Suppressor macrophage treated with lipopolysaccharide for 1 hour (primary cell): ENCODE measurements at places on chromosomes 3 and 15.

DNA sequence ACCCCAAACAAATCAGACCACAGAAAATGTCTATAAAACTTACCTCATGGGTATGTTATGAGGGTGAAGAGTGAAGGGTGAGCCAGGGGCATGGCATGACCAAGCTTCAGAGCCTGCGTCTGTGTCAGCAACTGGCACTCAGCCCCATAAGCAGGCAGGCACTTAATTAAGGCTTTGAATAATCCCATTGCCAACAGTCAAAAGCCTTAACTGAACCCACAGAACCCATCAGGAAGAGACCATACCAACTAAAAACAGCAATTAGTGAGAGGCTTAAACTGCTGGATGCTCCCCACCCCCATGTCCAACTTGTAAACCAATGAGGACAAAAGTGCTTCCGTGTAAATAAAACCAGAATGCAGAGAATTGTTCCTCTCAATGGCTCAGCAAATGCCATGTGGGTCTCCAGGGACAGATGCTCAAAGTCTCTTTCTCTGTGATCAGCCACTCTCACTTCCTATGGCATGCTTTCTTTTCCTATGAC, 126.0 kb downstream of the MYLK start:
- DNase-seq: no peak

GRCh38 chr3:197953325-197953724, 3.3 kb downstream of the RPL35A start:
- DNase-seq: no peak

GRCh38 chr3:149038322-149038721, 47.0 kb downstream of the GYG1 start:
- no peak for DNase-seq

GRCh38 chr3:154074966-154075365, 46.2 kb upstream of the ARHGEF26 start:
- no peak for DNase-seq

DNA sequence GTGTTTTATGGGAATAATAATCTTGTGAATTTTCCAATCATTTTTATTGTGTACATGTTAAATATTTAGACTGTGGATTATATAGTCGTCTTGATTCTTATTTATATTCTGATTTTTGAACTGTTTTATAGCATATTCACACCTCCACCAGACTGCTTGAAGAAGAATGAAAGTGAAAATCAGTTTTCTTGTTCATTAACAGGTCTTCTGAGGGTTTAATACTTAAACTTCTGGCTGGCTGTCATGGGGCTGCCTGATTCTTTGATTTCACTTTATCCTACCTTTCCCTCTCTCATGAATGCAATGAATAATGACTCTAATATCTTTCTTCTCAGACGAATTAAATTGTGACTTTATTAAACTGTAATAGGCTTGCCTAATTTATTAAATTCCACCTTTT, 56.2 kb downstream of the ATP2C1 start:
- DNase-seq: no peak

DNA sequence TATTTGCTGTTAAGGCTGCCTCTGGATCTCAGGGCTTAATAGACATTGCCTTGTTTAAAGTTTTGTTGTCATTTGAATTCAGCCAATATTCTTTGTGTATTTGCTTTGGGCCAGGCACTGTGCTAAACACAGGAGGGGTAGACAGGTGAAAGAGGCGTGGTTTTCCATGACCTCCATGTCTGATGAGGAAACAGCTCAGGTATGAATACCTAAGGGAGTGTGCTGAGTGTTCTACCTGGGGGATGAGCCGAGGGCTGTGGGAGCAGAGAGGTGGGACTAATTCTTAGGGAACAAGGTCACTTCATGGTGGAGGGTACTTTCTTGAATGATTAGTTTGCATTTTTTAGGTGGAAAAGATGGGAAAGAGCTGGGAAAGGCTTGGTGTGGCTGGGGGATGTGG, 108.2 kb downstream of the THSD4 start:
- DNase-seq: no peak

DNA sequence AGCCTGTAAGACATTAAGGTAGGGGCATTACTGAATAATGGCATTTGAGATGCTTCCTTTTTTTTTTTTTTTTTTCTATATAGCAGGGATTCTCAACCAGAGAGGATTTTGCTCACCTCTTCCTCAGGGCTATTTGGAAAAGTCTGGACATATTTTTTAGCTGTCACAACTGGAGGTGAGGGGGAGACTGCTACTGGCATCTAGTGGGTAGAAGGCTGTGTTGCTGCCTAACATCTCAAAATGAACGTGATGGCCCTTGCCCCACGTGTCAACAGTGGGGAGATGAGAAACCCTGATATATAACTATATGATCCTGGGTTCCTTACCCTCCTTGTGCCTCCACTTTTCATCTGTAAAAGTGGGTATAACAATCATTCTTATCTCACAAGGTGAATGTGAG, 71.9 kb downstream of the CADPS start:
- DNase-seq: no peak

DNA sequence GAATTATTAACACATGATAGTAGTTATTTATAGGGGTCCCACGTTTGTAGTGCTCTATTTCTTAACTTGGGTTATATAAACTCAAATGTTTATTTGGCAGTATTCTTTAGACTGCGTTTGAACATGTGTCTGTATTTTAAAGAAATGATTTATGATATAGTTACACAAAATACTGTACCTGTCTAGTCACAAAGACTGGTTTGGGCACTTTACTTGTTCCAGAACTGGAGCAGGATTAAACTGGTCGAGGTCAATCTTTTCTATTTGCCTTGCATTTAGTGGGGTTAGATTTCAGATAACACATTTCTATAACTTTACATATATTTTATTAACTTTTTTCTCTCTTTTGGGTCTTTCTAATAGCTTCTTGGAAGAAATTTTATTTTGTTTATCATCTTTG, 39.5 kb downstream of the HACD3 start:
- DNase-seq: no peak

GRCh38 chr15:69648775-69649735, 196.4 kb downstream of the RPLP1 start:
- DNase-seq: no peak

DNA sequence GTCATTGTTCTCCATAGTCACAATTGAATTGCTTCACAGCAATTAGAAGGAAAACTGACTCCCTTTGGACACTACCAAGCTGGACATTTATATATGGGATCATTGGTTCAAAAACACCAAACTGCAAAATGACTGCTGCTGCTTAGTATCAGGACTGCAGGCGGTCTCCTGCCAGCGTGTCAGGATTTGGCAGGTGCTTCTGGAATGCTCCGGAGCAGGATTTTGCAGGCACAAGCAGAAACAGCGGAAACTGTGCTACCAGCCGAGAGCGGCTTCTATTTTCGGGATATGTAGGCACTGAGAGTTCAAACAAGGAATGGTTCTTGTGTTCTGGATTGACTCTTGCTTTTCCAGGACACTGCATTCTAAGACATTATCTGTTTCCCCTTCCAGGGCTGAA, 95.5 kb downstream of the SSR3 start:
- DNase-seq: no peak

DNA sequence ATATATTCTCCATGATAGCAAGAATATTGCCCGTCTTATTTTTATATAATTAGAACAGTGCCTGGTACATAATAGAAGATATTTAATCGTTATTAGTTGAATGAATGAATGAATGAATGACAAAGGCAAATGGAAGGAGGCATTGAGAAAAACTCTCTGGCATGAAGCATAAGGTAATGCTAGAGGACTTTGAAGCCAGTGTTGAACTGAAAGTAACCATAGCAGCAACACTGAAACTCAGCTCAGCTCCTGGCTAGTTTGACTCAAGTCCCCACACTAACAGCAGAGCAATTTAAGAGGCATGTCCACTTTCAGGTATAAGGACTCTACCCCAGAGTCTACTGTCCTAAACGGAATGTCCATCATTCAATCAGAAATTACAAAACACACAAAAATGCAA, 227.0 kb downstream of the CPNE4 start:
- DNase-seq: no peak

DNA sequence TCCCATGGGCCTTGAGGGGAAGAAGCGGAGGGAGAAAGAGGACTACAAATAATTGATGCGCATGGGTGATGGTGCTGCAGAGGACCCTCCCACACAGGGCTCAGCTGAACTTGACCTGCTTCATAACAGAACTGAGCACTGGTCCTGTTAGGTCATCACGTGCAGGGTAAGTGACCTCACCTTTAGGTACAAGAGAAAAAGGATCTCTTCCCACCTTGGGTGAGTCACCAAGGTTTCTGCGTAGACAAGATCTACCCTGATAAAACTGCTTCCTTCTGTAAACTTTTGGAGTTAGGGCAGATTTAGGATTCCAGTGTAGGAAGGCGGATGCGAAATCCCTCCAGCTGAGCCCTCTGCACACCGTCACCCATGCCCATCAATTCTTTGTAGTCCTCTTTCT, 67.1 kb downstream of the FEM1B start:
- no peak for DNase-seq

DNA sequence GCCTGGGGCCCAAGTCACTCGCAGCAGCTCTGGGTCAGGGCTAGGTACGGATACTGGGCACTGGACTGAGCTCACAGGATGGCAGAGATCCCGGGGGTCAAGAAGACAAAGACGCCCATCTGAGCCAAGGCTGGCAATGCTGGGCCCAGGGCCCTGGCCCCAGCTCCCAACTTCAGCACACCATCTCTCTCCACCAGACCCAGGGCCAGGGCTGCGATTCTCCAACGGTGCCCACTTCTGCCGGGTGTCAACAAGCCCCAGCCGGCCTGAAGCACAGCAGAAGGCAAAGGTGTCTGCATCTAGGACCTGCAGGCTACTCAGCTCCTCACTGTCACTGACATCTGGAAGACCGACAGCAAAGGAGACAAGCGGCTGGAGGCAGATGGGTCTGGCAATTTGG, 8.6 kb downstream of the WDR73 start:
- no peak for DNase-seq

DNA sequence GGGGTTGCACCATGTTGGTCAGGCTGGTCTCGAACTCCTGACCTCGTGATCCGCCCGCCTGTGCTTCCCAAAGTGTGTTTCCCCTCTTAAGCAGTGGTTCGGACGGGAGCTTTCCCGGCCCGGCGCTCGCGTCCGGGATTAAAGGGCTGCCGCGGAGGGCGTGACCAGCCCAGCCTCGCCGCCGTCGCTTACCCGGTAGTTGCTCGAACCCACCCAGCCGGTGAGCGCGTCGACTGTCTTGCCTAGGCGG, 513 bp downstream of the CLASP2 start:
- DNase-seq: peak; percentile 90

DNA sequence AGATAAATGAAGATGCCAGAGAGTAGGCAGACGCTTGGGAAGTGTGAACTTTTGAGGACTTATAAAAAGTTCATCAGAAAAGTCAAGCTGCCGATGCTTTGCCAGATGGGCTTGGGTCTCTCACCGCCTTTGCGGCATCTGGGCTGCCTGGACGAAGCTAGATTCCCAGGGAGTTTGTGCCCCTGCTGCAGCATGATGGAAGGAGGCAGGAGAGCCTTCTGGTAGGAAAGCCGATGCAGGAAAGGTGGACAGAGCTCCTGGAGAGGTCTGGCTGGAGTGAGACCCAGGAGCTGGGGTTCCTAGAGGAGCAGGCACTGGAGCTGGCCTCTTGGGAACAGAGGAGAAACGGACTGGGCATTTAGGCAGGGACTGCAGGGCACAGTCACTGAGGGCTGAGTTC, 51.9 kb upstream of the ATP2B2 start:
- no peak for DNase-seq

- DNase-seq: peak; percentile 61
These were observed 16.1 kb upstream of the SEMA4B start for GRCh38 chr15:90184786-90185704.

- no peak for DNase-seq
These were observed 112.7 kb downstream of the CHSY1 start for GRCh38 chr15:101138913-101139880.

DNA sequence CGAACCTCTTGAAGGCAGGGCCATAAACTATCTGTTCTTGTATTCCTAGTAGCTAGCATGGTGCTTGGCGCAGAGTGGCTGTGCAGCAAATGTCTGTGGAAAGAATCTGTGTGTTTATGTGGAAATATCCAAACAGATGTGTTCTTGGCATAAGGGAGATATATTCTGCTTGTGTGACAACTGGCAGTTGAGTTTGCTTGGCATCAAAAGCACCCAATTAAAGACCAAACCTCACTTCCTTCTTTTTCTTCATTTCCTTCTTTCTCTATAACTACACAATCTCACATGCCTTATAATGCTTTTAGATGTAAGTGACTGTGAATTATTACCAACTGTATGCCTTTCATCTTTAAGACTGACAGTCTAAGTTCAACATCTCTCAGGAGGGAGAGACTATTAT, 296.5 kb downstream of the SLC9A9 start:
- DNase-seq: no peak

DNA sequence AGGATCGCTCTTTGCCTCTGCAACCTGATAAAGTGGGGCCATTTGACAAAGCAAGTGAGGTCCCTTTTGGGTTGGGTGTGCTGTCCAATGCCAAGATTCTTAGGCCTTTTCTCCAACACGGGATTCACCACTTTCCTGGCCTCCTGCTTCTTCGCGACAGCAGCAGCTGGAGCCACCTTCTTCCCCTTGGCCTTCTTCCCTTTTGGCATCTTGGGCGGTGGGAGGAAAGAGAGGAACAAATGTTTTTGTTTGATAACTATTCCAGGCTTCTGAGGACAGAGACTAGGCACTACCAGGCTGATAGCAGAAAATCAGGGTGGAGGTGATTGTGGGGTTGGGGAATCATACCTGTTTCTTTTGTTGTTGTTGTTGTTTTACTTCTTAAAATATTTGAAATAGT, 30.0 kb upstream of the FAM81A start:
- peak; percentile 42 for DNase-seq

GRCh38 chr3:119428538-119428937, 34.9 kb downstream of the TMEM39A start:
- DNase-seq: no peak

GRCh38 chr3:171342783-171343420, 117.3 kb downstream of the TNIK start:
- no peak for DNase-seq

GRCh38 chr3:20930034-20930433, 744.0 kb upstream of the SGO1 start:
- no peak for DNase-seq

DNA sequence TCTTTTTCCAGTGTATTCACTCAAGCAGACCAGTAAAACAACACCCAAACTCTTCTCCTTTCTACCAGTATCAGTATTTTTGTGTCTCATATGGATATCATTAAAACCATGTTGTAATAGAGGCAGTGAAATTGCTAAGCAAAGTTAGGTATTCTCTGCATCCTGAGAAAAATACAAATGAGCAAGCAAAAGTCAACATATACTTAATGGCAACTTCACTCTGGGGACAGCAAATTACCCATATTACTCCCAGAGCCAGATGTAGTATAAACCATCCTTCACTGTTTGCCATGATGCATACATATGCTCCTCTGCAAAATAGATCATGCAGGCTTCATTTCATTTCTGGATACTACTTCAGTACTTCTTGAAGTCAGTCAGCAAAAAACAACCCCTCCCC, 22.1 kb downstream of the UBA5 start:
- no peak for DNase-seq

- DNase-seq: no peak
These were observed 242.2 kb upstream of the AZI2 start for GRCh38 chr3:28590860-28591259.

GRCh38 chr15:61742591-61742990, 317.7 kb downstream of the VPS13C start:
- DNase-seq: no peak
